Glomerular endothelial cell (primary cell): ENCODE measurements at places on chromosomes 12 and 14. TPM values are rescaled to one million over a fixed set of nuclear protein-coding genes. Genes with fewer than 3 reads are reported as not detected.

PRICKLE1 gene
- total RNA-seq, result 6.8 and 7.1 TPM in 2 replicates

FOXN4 gene
- not detected in 2 replicates for total RNA-seq

RIPK3 gene
- 1.3 and 2.6 TPM in 2 replicates for total RNA-seq

ERP27 gene
- not detected in 2 replicates for total RNA-seq

TRIAP1 gene
- total RNA-seq, result 42.4 and 76.2 TPM in 2 replicates

FAM181A gene
- total RNA-seq, result not detected in 2 replicates

JPH4 gene
- 0.53 TPM in 1 of 2 replicates, not detected in the other for total RNA-seq

WNK1 gene
- 77.0 and 112 TPM in 2 replicates for total RNA-seq

B4GALNT3 gene
- 0.44 and 0.64 TPM in 2 replicates for total RNA-seq

C12orf50 gene
- total RNA-seq, result 0.12 TPM in 1 of 2 replicates, not detected in the other

RILPL2 gene
- 3.3 and 3.7 TPM in 2 replicates for total RNA-seq

TMEM121 gene
- total RNA-seq, result 7.0 and 9.3 TPM in 2 replicates

TRIM9 gene
- total RNA-seq, result 0.06 and 0.19 TPM in 2 replicates

MSRB3 gene
- total RNA-seq, result 23.0 and 35.3 TPM in 2 replicates

C14orf132 gene
- 5.9 and 6.0 TPM in 2 replicates for total RNA-seq

PPFIA2 gene
- total RNA-seq, result not detected in 2 replicates

FAIM2 gene
- not detected in 2 replicates for total RNA-seq

CIROP gene
- total RNA-seq, result not detected in 2 replicates

TMEM119 gene
- not detected in 2 replicates for total RNA-seq

PRB2 gene
- total RNA-seq, result not detected in 2 replicates

RPGRIP1 gene
- total RNA-seq, result not detected in 2 replicates

KCNK10 gene
- not detected in 2 replicates for total RNA-seq

BDKRB2 gene
- total RNA-seq, result 1.7 and 4.1 TPM in 2 replicates

ASIC1 gene
- 2.5 TPM in 2 replicates for total RNA-seq

SERPINA5 gene
- 0.29 and 1.1 TPM in 2 replicates for total RNA-seq

SLC25A21 gene
- 0.58 and 1.7 TPM in 2 replicates for total RNA-seq

MIA2 gene
- total RNA-seq, result 10.5 and 10.8 TPM in 2 replicates

KRT6B gene
- not detected in 2 replicates for total RNA-seq

IL23A gene
- 3.0 TPM in 1 of 2 replicates, not detected in the other for total RNA-seq
